Stimulated activated CD8-positive, alpha-beta memory T cell treated with anti-CD3 and anti-CD28 coated beads, Interleukin-4, amount 100 ng/mL, for 1 hour (primary cell): ENCODE measurements at places on chromosomes 11 and 22.

- DNase-seq, result no peak
Measured at GRCh38 chr11:134558258-134558835, 146.3 kb upstream of the B3GAT1 start.

DNA sequence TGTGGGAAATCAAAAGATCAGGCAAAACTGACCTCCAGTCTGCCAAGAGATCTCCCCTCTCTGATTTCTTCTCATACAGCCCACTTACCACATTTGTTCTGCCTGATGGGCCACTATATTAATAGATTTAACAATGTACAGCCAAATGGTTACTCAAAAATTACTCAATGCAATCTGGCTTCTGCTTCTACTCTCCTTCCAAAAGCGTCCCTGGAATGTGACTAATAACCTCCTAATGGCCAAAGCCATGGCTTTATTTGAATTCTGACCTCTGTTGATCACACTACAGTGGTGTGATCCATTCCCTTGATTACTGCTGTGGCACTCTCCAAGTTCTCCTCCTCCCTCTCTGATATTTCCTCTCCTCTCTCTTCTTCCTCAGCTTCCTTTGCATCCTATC, 86.2 kb downstream of the MPPED2 start:
- DNase-seq, result no peak

GRCh38 chr22:35219012-35219411, 38.3 kb upstream of the HMGXB4 start:
- no peak for DNase-seq

DNA sequence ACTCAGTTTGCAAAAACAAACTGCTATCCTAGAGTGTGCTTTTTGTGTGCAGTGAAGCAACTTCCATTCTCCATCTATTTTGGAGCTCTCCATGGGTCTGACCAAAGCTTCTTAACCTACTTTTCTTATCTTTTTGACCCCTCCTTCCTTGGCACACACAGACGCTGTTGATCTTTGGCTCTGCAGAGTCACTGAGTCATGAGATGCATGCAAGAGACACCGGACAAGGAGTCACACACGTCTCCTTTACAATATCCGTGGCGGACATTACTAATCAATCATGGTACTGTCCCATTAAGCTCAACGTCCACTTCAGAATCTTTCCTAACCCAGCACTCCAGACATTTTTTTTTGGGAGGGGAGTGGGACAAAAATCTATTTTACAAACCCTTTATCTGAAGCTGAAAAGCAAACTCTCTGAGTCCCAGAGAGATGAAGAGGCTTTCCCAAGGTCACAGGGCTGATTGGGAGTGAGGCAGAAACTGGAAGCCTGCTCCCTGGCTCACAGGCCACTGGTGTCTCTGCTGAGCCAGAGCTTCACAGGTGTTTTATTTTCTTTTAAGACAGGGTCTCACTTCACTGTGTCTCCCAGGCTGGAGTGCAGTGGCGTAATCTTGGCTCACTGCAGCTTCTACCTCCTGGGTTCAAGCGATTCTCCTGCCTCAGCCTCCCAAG, 165.8 kb upstream of the SYT13 start:
- DNase-seq, result no peak

- no peak for DNase-seq
Measured at GRCh38 chr11:82732348-82732733, 1.3 kb downstream of the FAM181B start.

DNA sequence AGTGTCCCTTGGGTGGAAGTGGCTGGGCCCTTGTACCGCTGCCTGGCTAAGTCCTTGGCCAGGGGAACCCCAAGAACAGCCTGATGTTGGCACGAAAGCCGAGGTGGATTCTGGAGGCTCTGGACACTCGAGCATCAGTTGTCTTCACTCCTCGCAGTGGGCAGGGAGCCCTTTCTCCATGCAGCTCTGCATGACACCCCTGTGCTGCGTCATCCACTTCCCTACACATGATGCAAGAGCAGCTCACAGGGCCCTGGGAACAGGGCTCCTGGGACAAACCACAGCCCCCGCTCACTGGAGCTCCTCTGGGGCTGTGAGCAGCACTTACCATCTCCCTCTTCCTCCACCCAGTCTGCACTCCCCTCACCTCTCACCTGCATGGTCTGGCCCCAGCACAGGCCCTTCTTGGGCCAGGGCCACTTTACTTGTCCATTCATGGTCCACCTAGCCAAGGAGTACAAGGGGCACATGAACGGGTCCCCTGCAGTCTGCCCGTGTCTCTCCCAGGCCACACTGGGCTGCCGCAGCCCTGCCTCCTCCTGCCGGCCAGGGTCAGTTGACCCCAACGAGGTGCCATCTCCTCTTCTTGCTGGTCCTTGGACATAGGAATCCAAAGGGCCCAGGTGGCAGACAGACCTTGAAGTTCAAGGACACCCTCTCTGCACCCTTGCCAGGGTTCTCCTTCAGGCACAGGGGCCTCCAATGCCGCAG, 66.5 kb downstream of the IGF2 start:
- DNase-seq, result no peak
